ENCODE measurements at places on chromosomes 6 and 20.

- DNase-seq: no peak
These were observed 28.3 kb downstream of the NFATC2 start for GRCh38 chr20:51514249-51514648.

GRCh38 chr6:84304881-84305280 is 77.4 kb upstream of the CEP162 start:
- DNase-seq: no peak

GRCh38 chr20:22985239-22985778 is 49.8 kb upstream of the SSTR4 start:
- DNase-seq: no peak

DNA sequence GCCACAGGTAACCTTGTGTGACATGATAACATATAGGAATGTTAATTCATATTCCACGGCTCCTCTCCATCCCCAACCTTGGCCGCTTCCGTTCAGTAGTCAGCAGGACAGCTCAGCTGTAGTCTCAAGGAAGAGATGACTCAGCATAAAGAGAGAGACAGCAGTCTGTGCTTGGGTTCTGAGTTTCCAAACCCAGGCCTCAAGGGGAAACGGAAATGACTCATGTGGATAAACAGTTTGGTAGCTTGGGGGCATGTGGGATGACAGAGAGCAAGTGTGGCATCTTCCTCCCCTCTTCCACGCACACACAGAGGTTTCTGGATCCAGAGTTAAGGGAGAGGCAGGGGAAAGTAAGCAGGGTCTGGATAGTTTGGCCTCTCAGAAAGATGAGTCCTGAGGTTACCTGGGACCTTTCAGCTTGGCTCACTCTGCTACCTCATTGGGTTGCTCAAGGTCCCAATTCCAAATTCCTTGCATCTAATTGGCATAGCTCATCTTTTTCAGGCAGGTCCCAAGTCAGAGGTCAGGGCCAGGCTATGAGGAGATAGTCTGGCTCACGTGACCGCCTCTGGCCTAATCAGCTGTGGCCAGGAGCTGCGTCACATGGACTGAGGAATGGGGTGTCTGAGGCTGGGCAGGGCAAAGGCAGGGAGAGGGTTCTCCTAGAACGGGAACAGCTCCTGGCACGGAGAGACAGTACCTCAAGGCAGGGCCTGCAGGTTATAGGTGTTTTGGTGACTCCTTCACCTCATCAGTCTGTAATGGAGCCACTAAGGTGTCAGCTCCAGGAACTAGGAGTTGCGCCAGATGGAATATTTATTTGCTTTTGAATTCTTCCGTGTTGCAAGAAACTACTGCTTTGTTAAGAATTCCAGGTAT is 36.5 kb upstream of the MLN start:
- DNase-seq: peak; percentile 45

DNA sequence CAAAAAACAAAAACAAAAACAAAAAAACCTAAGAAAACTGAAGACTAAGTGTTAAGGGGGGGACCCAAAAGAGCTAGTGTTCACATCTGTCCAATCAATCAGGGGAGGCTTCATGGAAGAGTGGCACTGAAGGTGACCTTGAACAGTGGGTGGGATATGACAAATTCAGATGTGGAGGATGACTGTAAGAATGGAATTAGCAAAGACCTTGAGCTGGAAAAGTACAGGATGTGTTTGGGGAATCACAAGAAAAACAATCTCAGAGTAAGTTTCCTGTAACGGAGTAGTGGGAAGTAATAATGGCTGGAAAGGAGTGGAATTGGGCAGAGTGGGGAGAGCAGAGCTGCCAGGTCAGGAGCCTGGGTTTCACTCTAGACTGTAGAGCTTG is 2.9 kb upstream of the IER3 start:
- no peak for DNase-seq

Data from activated CD4-positive, alpha-beta T cell treated with anti-CD3 and anti-CD28 coated beads for 4 hours (primary cell).